T-cell (primary cell): ENCODE measurements at places on chromosomes 4 and X.

DNA sequence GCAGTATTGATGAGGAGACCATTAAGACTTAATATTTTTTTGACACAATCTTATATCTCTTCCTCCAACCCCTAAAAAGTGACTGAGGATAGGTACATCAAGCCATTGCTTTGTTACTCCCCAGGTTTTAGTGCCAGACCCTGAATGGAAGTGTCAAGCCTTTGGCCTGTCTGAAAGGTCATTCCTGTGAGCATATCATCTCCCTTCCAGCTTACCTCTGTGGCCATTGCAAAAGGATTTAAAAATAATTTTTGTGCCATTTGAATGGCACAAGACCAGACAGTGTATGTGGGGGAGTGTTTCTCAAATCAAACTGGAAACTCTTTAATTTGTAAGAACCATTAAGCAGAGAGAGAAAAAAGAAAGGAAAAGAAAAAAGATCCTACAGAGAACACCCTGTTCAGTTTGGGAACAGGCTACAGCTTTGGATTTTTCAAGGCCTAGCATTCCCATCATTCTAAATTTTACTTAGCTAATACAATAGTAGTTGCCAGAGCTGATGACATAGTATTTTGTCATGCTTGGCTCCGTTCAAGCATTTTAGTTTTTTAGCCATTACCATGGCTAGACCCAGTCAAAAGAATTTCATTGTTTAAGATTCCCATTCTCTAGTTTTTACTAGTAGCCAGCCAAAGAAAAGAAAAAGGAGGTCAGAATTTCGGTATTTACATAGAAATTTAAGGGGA lies 49.6 kb downstream of the HPF1 start:
- no peak for DNase-seq

DNA sequence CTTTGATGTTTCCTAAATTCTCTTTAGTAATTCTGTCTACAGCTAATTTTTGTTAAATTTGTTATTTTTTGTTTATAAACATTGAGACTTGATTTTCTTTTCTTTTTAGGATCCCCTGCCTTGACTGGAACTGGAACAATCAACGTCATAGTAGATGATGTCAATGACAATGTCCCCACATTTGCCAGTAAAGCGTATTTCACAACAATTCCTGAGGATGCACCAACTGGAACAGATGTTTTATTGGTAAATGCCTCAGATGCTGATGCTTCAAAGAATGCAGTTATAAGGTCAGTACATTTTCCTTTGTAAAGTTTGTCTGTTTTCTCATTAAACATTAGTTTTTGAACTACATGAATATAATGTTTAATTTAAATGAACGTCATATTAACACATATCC lies 119.4 kb downstream of the FAT4 start:
- no peak for DNase-seq

- DNase-seq, result peak; percentile 60
Measured at GRCh38 chrX:1246816-1247215, 21.8 kb upstream of the CSF2RA start.

- DNase-seq, result no peak
Measured at GRCh38 chr4:15794426-15794825, 16.3 kb downstream of the CD38 start.

DNA sequence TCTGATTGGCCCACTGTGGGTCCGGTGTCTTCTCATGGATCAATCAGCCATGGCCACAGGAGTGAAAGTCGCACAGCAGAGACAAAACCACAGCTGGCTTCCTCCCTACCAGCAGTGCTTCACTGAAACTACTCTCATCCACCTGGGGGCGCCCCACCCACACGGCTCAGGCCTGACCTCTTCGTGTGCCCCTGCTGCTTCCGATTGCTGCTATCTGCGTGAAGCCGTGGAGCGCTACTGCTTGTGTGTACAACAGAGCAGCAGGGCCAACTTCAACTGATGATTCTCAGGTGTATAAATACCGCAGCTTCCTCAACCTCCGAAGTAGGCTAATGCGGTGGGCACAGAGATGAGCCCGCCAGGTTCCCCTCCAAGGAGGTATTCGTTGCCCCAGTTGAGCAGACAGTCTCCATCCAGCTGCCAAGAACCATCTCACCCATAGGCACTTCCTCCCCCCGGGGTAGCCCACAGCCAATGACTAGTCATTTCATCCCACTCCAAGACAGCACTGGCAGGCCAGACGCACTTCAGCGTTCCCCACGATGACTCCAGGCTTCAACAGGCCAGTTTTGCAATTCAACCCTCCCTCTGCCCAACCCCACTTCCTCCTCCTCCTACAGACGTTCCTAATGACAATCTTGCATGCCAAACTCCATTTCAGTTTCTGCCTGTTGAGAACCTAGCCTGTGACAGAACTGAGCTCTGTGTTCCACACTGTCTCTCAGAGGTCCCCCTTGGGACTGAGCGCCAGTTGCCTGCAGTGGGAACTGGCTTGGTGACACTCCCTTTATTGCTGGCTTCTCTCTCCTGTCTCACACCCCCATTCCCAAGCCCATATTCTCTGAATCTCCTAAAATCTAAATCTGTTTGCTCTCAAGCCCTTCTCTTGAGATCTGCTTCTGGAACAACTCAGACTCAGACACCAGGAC lies 41.3 kb upstream of the ATP6AP2 start:
- DNase-seq, result peak; percentile 78

DNA sequence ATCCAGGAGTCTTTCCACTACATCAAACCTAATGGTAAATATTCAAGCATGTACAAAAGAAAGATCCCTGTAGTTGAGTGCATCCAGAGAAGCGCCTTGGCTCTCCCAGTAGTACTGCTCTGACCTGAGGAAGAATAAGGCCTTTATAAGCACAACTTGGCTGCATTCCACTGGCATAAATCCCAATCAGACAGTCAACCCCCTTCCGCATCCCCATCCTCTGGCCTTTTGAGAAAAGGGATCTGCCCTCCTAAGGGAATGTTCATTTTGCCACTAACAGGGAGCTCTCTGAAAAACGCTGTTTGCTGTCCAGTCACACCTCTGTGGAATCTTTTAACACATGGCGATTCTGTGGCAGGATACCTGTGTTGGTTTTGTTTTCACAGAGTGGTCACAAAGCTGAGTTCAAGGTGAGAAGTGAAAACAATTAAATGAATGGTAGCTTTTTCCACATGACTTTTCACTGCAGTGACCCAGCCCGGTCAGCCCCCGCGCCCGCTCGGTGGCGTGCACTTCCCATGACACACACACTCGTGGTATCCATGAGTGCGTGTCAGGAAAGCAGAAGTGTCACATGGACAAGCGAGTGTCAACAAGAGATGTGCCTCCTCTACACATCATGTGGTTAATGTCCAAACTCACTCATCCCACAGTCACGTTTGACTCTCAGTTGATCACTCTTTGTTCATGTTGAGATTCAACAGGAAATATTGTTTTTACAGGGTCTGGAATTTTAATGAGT lies 112.2 kb upstream of the ENPP6 start:
- peak; percentile 19 for DNase-seq

- no peak for DNase-seq
Measured at GRCh38 chr4:62439051-62439450, 1238.9 kb downstream of the ADGRL3 start.

DNA sequence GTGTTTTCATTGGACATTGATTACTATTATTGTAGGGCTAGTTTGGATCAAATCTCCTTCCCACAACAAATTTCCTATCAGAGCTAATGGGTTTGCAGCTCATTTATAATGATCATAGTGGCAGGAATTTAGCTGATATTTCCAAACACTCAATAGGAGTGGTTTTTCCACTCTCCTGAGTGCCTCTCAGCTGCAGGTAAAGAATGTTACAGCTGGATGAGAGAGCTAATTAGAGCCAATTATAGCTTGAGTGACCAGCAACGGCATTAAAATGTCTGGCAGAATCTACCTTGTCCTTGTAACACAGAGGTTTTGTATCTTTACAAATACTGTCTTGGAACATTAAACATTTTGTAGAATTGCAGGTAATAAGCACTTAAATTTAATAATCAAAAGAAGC lies 602.8 kb upstream of the EPHA5 start:
- no peak for DNase-seq

GRCh38 chr4:180164799-180165198 lies 2078.4 kb upstream of the TENM3 start:
- no peak for DNase-seq

GRCh38 chr4:159735281-159736207 lies 632.7 kb downstream of the RAPGEF2 start:
- DNase-seq, result no peak
